ENCODE measurements at places on chromosomes 7 and 10.

DNA sequence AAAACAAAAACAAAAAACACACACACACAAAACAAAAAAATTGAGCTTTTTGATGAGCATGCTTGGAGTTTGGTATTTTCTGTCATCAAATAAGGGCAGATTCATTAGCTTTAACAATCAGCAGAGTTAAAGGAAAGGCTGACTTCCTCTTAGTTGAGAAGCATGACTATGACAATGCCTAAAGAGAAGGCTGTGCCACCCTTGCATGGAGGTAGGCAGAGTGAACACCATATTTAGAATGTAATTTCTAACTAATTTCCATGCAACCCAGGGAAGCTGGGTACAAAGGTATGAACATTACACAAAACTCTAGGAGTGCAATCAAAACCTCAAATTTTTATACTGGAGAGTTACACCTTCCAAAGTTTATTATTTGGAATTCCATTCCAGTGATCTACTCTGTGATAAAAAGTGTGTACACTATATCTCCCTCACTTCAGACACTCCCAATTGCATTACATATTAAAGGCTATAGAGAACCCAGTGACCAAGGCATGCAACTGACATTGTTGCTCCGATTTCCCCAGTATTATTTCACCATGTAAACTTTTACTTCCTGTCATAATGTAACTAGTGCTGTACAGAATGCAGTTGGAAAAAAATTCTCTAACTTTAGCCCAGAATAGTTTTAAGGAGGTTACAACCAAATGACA, 9.4 kb upstream of the CYCS start:
- DNase-seq, result no peak
- H3K36me3 ChIP-seq, result no peaks in the 10 kb centered on the region
- H3K4me1 ChIP-seq, result 0 out of 2 replicates have a peak, but pooled peaks cover 5% of the 10 kb centered on the region
- no peak overlapping the region for H3K4me3 ChIP-seq
- peaks cover 8% of the 10 kb centered on the region for H3K27me3 ChIP-seq

DNA sequence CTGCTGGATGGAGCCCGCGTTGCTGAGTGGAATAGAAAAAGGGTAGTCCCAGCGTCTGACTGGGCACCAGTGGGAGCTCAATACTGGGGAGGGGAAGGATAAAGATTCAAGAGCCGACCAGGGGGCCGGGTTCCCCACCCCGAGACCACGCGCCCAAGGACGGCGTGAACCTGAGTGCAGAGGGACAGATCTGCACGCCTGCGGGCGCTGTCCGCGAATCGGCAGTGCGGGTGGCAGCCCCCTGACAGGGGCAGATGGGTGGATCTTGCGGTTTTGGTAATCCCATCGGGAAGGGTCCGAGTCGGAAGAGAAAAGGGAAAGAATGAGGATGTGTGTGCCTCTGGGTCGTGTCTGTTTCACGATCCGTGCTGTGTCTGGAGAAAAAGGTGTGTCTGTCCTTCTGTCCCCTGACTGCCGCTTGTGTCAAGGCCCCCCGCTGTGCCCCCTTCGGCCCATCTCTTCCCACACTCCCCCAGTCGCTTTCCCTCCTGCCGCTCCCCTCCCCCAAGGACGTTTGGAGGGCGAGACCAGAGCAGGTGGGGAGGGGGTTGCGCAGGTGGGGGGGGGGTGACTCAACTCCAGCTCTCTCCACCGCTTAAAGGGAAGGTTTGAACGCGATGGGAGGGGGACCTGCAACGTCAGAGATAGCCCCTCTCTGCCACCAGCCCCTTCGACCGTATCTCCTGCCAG, 734 bp upstream of the VGF start:
- H3K4me1 ChIP-seq, result peaks cover 66% of the 10 kb centered on the region
- peak overlapping the region; percentile 81 for H3K4me3 ChIP-seq
- peaks cover 75% of the 10 kb centered on the region for H3K27me3 ChIP-seq
- DNase-seq, result peak; percentile 56

DNA sequence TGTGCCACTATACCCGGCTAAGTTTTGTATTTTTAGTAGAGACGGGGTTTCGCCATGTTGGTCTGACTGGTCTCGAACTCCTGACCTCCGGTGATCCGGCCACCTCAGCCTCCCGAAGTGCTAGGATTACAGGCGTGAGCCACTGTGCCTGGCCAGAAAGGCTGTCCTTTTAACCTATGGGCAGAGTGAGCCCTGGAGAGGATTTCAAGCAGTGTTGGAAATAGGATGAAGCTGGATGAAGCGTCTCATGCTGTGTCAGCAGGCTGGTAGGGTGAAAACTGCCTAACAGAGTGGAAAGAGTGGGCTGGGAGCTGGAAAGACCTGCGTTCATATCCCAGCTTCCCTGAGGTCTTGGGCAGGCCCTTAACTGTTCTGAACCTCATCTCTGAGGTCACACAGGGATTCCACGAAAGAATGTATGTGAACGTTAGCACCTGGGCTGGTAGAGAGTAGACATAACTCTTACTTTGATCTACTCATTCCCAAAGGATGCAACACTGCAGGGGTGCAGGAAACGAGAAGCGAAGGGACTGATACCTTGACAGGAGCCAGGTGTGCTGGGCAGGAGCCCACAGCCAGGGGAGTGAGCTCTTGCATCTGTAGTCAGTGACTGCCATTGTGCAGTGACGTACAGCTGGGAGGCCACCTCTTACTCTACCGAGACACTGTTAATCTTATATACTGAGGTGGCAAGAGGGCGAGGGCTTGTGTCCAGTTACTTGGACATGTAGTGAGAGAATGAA, 34.1 kb downstream of the WBP1L start:
- peak overlapping the region; percentile 47 for H3K27ac ChIP-seq
- H3K4me1 ChIP-seq, result peaks cover 75% of the 10 kb centered on the region
- no peak overlapping the region for H3K4me3 ChIP-seq
- H3K36me3 ChIP-seq, result no peaks in the 10 kb centered on the region
- H3K27me3 ChIP-seq, result no peaks in the 10 kb centered on the region

- H3K27ac ChIP-seq, result no peak overlapping the region
- no peak overlapping the region for H3K4me3 ChIP-seq
- no peak for DNase-seq
- H3K27me3 ChIP-seq, result no peaks in the 10 kb centered on the region
- 0 out of 2 replicates have a peak, but pooled peaks cover 3% of the 10 kb centered on the region for H3K4me1 ChIP-seq
- H3K36me3 ChIP-seq, result no peaks in the 10 kb centered on the region
These were observed 20.8 kb upstream of the OR2A5 start for GRCh38 chr7:144027974-144028373.

DNA sequence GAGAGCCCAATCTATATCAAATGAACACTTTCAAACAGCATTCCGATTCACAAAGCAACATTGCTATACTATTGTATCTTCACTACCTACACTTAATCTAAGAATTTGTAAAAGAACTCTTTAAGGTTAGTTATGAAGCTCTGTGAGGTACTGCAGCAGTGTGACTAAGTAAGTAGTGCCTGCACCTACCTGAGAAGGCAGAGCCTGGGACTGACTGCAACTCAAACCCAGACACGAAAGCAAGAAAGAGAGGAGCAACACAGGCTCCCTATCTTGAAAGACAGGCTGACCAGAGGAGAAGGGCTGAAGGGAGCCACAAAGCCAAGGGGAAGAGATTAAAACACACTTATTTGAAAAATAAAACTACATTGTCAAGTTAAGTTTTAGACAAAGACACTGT, 160.1 kb downstream of the GLI3 start:
- H3K27me3 ChIP-seq, result no peaks in the 10 kb centered on the region
- H3K36me3 ChIP-seq, result no peaks in the 10 kb centered on the region
- H3K4me1 ChIP-seq, result peaks cover 38% of the 10 kb centered on the region
- no peak overlapping the region for H3K4me3 ChIP-seq
- 0 out of 2 replicates have a peak overlapping the region, but pooled peaks have one; percentile 48 for H3K27ac ChIP-seq

DNA sequence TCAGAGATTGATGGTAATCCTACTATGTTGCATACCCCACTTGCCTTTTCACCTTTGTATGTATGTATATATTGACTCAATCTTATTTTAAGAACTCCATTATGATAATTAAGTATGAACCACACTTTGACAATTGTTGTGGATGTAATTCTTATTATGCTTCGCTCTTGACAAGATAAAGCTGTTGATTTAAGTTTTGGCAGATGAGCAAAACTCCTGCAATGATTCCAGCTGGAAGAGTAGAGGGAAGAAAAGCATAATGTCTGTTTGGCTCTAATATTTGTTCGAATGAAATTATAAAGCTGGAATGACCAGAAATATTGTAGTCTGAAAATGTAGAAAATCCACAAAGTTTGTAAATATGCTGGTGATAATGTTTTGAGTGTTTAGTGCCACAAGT, 83.8 kb upstream of the AKR1E2 start:
- no peak for DNase-seq
- H3K27ac ChIP-seq, result no peak overlapping the region
- H3K27me3 ChIP-seq, result no peaks in the 10 kb centered on the region
- H3K36me3 ChIP-seq, result no peaks in the 10 kb centered on the region

- peaks cover 7% of the 10 kb centered on the region for H3K36me3 ChIP-seq
- no peak for DNase-seq
- peak overlapping the region; percentile 57 for H3K27ac ChIP-seq
- H3K4me1 ChIP-seq, result peaks cover 65% of the 10 kb centered on the region
These were observed 464 bp downstream of the KIAA1217 start for GRCh38 chr10:24209432-24209771.

DNA sequence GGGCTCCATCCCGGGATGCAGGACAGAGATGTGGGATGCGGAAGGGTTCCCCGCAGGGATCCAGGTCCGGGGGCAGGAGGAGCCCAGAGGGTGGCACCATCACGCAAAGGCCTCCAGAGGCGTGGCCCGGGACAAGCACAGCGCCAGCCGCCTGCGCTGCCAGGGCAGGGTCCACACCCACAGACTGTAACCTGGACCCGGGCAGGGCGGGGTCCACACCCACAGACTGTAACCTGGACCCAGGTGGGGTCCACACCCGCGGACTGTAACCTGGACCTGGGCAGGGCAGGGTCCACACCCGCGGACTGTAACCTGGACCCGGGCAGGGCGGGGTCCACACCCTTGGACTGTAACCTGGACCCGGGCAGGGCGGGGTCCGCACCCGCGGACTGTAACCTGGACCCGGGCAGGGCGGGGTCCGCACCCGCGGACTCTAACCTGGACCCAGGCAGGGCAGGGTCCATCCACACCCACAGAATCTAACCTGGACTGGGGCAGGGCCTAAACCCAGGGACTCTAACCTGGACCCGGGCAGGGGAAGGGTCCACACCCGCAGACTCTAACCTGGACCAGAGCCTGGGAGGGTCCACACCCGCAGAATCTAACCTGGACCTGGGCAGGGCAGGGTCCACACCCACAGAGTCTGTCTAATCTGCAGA, 37.5 kb upstream of the SUN1 start:
- H3K4me3 ChIP-seq, result no peak overlapping the region
- H3K4me1 ChIP-seq, result no peaks in the 10 kb centered on the region
- no peak for DNase-seq
- H3K27me3 ChIP-seq, result no peaks in the 10 kb centered on the region
- no peak overlapping the region for H3K27ac ChIP-seq

DNA sequence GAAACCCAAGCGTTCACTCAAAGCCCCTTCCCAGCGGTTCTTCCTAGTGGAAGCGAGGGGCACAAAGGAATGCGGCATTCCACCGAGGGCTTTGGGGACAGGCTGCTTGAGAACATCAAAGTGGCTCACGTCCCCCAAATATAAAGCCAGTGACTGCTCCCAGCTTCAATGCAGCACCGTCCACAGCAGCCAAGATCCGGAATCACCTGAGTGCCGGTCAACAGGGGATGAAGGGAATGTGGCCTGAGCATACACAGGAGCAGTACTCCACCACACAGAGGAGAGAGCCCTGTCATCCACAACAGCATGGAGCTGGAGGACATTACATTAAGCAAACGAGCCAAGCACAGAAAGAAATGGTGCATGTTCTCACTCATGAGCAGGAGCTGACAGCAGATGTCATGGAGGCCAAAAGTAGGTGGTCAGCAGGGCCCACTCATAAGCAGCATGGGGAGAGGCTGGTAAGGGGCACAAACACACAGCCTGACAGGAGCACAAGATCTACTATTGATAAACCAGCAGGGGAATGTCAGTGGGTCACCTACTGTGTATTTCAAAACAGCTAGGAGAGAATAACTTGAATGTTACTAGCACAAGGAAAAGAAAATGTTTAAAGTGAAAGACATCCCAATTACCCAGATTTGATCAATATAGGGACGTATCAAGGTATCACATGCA, 79.5 kb downstream of the DIP2C start:
- H3K27ac ChIP-seq, result peak overlapping the region; percentile 61
- H3K27me3 ChIP-seq, result no peaks in the 10 kb centered on the region
- no peak overlapping the region for H3K4me3 ChIP-seq

GRCh38 chr10:76643511-76643911, 994.1 kb downstream of the KCNMA1 start:
- no peaks in the 10 kb centered on the region for H3K27me3 ChIP-seq
- no peak for DNase-seq
- no peaks in the 10 kb centered on the region for H3K36me3 ChIP-seq
- H3K4me3 ChIP-seq, result no peak overlapping the region

DNA sequence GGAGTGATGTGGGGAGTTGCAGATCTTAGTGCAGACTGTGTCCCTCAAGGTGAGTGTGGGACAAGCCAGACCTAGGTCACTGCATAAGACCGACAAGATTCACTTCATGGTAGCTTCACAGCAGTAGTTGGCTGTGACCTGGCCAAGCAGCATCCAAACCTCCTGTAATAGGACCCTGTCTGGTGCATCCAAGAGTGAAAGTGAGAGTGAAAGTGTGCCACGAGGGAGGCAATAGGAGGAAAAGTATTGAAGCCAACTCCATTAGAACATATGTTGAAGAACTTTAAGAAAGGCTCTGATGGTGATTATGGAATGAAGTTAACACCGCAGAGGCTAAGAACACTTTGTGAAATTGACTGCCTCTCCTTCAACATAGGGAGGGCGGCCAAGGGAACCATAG, 7.8 kb upstream of the ZNF33B start:
- H3K27me3 ChIP-seq, result peaks cover 4% of the 10 kb centered on the region
- peaks cover 6% of the 10 kb centered on the region for H3K36me3 ChIP-seq
- H3K27ac ChIP-seq, result no peak overlapping the region
- no peak for DNase-seq

GRCh38 chr7:35792472-35792871, 8.4 kb upstream of the SEPTIN7 start:
- peaks cover 19% of the 10 kb centered on the region for H3K36me3 ChIP-seq
- H3K27ac ChIP-seq, result no peak overlapping the region
- H3K4me3 ChIP-seq, result no peak overlapping the region
- peaks cover 18% of the 10 kb centered on the region for H3K4me1 ChIP-seq

GRCh38 chr7:94612661-94613060, 43.3 kb downstream of the SGCE start:
- no peak overlapping the region for H3K4me3 ChIP-seq
- H3K27ac ChIP-seq, result no peak overlapping the region
- no peaks in the 10 kb centered on the region for H3K27me3 ChIP-seq
- DNase-seq, result no peak

GRCh38 chr10:111762114-111762513, 421.5 kb downstream of the GPAM start:
- no peak overlapping the region for H3K27ac ChIP-seq
- peaks cover 22% of the 10 kb centered on the region for H3K4me1 ChIP-seq
- no peaks in the 10 kb centered on the region for H3K36me3 ChIP-seq

- no peak overlapping the region for H3K4me3 ChIP-seq
- DNase-seq, result no peak
- peaks cover 53% of the 10 kb centered on the region for H3K4me1 ChIP-seq
These were observed 146.3 kb downstream of the PRPF18 start for GRCh38 chr10:13733071-13733470.

GRCh38 chr10:18240185-18240882, 100.1 kb downstream of the CACNB2 start:
- H3K27ac ChIP-seq, result no peak overlapping the region
- no peak for DNase-seq
- no peaks in the 10 kb centered on the region for H3K27me3 ChIP-seq
- no peak overlapping the region for H3K4me3 ChIP-seq
- H3K36me3 ChIP-seq, result peaks cover 9% of the 10 kb centered on the region

- H3K36me3 ChIP-seq, result no peaks in the 10 kb centered on the region
- no peaks in the 10 kb centered on the region for H3K27me3 ChIP-seq
- H3K4me3 ChIP-seq, result no peak overlapping the region
- DNase-seq, result peak; percentile 58
- peaks cover 5% of the 10 kb centered on the region for H3K4me1 ChIP-seq
These were observed 52.1 kb upstream of the ZNF438 start for GRCh38 chr10:31083765-31084184.
